Motor neuron (in vitro differentiated cells): ENCODE measurements at places on chromosomes 2 and 18. TPM values are rescaled to one million over a fixed set of nuclear protein-coding genes. Genes with fewer than 3 reads are reported as not detected.

TFCP2L1 gene
- 0.11 and 0.25 TPM in 2 replicates for total RNA-seq

LAMA1 gene
- total RNA-seq, result 37.8 and 49.7 TPM in 2 replicates

TXNDC2 gene
- total RNA-seq, result 0.31 and 1.9 TPM in 2 replicates

LYG1 gene
- total RNA-seq, result 0.90 TPM in 1 of 2 replicates, not detected in the other

TNS1 gene
- 10.2 and 11.2 TPM in 2 replicates for total RNA-seq

RUFY4 gene
- total RNA-seq, result 0.31 and 1.6 TPM in 2 replicates

ALKAL2 gene
- total RNA-seq, result 1.1 and 2.6 TPM in 2 replicates

FEZ2 gene
- 30.4 and 36.3 TPM in 2 replicates for total RNA-seq

TRPM8 gene
- 1.7 and 2.2 TPM in 2 replicates for total RNA-seq

CD207 gene
- total RNA-seq, result 0.21 and 0.89 TPM in 2 replicates

LINC00305 gene
- total RNA-seq, result not detected in 2 replicates

GDF7 gene
- total RNA-seq, result 0.22 and 0.44 TPM in 2 replicates

KCNG3 gene
- 0.98 and 1.3 TPM in 2 replicates for total RNA-seq

WNT10A gene
- total RNA-seq, result not detected in 2 replicates

TMEFF2 gene
- 13.1 and 13.7 TPM in 2 replicates for total RNA-seq

DQX1 gene
- 0.14 TPM in 1 of 2 replicates, not detected in the other for total RNA-seq
